ENCODE measurements at places on chromosomes 4 and X.

DNA sequence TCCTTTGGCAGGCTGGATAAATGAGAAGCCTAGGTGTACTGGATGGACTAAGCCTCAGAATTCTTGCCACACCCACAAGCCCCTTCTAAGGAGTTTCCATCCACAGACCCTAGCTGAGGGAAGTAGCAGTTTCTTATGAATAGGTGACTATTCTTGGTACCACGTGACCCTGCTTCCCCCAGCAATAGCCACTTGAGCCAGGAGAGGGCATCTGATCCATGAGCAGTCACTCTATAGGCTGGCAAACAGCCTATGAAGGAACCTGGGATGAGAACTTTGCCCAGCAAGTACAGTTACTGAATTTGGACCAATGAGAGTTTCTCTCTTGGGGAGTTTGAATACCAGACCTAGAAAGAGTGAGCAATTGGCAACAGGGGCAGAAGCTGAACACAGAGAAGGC lies 84.0 kb downstream of the RTL9 start:
- DNase-seq = peak; percentile 3

- no peak for DNase-seq
Observed at GRCh38 chr4:10171055-10171454, 54.5 kb upstream of the WDR1 start.

DNA sequence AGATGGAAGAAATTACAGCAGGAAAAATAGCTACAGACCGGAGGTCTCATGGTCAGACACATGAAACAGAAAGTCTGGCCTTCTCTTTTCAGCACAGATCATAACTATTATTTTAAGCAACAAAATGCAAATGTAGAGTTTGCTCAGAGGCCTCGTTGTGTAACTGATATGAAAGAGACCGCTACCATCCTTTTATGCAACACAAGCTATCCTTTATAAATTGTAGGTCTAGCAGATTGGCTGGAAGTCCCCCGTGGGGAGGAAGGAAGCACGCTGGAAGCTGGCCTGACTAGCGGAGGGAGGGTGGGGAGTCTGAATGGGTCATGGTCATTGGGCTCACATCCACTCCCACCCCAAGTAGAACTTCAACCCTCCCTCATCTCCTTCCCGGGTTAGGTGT lies 27.7 kb downstream of the DMP1 start:
- DNase-seq = no peak

DNA sequence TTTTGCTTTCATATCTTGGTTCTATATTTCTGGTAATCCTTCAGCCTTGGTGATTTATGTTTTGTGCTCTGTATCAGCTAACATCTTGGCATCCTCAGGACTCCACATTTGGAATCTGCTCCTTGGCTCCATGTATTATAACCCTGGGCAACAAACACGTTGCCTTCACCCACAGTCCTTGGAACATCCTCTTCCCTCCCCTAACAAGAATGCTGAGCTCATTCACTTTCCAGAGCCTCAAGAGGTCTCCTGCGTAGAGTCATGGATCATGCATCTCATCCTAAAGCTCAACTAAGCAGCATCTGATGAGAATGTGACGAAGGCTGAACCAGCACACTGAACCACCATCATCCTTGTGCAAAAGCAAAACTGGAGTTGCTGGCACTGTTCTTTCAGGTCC lies 60.5 kb upstream of the C1GALT1C1 start:
- DNase-seq = no peak

GRCh38 chr4:10971800-10972401 lies 287.3 kb upstream of the CLNK start:
- no peak for DNase-seq

- no peak for DNase-seq
Observed at GRCh38 chrX:71212536-71212935, 10.5 kb upstream of the GJB1 start.
